Bladder microvascular endothelial cell (primary cell): ENCODE measurements at places on chromosomes 12 and 14. TPM values are rescaled to one million over a fixed set of nuclear protein-coding genes. Genes with fewer than 3 reads are reported as not detected.

Gene TMTC1
- 2.5 and 7.8 TPM in 2 replicates for total RNA-seq

Gene ST8SIA1
- total RNA-seq: 0.06 TPM in 1 of 2 replicates, not detected in the other

Gene LMO3
- total RNA-seq: not detected in 2 replicates

Gene STYX
- total RNA-seq: 15.2 and 23.3 TPM in 2 replicates

Gene YEATS4
- total RNA-seq: 12.6 and 15.4 TPM in 2 replicates

Gene ADAMTS20
- not detected in 2 replicates for total RNA-seq

Gene TCL1B
- total RNA-seq: not detected in 2 replicates

Gene ZNF140
- 27.0 and 47.5 TPM in 2 replicates for total RNA-seq

Gene FGF23
- total RNA-seq: not detected in 2 replicates

Gene AQP6
- not detected in 2 replicates for total RNA-seq

Gene ZNF705A
- total RNA-seq: under 0.01 and 0.16 TPM in 2 replicates

Gene SYCP3
- 0.13 TPM in 1 of 2 replicates, not detected in the other for total RNA-seq

Gene PDZRN4
- not detected in 2 replicates for total RNA-seq

Gene HPD
- not detected in 2 replicates for total RNA-seq

Gene GPX2
- not detected in 2 replicates for total RNA-seq

Gene C14orf132
- total RNA-seq: 3.2 and 4.5 TPM in 2 replicates

Gene OAS2
- 16.5 and 19.6 TPM in 2 replicates for total RNA-seq

Gene SOAT2
- not detected in 2 replicates for total RNA-seq
